Activated CD4-positive, alpha-beta T cell treated with anti-CD3 and anti-CD28 coated beads, Interleukin-10, Interleukin-2, amounts not matched to agents 100 ng/mL and 50 ng/mL, durations not matched to agents 16 hours and 8 hours (primary cell): ENCODE measurements at places on chromosomes 13 and 19.

DNA sequence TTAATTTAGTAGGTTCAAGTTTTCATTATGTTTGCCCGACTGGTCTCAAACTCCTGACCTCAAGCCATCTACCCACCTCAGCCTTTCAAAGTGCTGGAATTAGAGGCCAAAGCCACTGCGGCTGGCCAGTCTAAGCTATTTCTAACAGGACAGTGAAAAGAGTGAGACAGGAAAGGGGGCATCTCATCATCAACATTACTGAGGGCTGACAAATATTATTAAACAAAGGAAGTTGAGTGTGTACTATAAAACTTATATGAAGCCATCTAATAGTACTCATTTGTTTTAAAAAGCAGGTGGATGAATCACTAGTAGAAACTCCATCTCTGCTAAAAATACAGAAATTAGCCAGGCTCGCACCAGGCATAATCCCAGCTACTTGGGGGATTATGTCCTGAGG is 24.3 kb downstream of the ZNF611 start:
- no peak for DNase-seq

DNA sequence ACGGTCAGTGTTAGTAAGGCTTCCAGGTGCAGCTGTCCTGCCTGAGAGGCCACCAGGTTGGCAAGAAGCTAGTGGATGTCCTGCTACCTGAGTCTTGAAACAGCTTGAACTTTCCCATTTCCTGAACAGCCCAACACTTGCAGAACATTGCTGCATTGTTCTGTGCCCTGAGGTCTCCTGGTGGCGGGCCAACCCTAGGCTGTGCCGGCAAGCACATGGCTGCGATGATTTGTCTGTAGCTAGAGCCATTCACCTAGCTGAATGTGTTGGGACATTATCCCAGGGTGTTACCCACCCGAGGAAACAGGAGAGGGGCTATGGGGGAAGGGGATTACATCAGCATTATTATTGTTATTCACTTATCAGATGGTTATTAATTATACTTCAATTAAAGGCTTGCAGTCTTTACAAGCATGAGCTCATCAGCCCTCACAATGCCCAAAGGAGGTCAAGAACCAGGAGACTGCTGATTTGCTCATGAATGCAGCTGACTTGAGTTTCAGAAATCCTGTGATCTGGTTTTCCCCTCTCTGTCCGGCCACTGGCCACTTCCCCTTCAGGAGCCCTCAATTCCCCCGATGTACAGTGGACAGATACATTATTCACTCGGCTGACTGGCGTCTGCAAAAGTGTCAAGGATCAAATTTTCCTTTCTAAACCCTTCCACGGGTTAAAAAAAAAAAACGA is 187.6 kb upstream of the TSC22D1 start:
- no peak for DNase-seq

DNA sequence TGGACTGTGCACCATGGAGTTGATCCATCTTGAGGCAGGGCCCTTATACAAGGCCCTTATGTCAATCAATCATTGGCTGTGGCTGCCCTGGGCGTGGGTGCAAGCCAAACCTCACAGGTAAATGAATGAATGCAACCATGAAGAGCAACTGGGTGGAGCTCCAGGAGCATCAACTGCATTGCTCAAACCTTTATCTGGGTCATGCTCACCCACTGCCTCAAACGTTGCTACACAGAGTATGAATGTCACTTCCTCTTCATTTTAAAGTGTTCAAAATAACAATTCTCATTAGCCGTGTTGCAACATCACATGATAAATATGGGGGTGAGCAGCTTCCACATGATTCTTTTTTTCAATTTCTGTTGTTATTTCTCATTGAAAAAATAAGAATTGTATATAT is 6.4 kb upstream of the ZNF333 start:
- no peak for DNase-seq

GRCh38 chr13:59000770-59001169 is 1163.0 kb downstream of the DIAPH3 start:
- DNase-seq = no peak

GRCh38 chr13:37216331-37216730 is 110.9 kb upstream of the CSNK1A1L start:
- no peak for DNase-seq

GRCh38 chr19:56974556-56975207 is 134.2 kb upstream of the PEG3 start:
- DNase-seq = no peak

DNA sequence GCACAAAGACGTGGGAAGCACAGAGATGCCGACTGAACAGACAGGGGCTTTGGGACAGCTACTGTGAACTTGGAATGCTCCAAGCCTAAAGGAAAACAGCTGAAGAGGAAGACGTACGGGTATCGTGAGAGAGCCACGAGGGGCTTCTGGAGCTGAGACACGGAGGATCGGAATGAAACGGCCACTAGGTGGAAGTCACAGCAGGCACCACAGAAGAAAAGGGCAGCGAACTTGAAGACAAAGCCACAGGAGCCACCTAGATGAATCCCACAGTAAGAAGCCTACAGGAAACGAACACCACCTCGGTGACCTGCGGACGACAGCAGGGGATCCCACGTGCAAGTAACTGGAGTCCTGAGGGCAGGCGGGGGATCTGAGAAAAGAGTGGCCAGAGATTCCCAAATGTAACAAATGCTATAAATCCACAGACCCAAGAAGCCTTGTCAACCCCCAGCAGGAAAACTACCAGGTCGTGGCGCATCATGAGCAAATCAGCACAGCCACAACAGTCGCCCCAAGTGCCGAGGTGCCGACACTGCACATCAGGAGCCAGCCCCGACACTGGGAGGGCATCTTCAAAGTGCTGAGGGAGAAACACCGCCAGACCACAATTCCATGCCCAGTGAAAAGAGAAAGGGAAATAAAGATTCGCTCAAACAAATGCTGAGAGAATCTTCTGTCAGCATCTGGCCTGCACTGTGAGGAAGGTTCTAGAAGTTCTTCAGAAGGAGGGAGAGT is 39.3 kb upstream of the ISYNA1 start:
- peak; percentile 27 for DNase-seq

DNA sequence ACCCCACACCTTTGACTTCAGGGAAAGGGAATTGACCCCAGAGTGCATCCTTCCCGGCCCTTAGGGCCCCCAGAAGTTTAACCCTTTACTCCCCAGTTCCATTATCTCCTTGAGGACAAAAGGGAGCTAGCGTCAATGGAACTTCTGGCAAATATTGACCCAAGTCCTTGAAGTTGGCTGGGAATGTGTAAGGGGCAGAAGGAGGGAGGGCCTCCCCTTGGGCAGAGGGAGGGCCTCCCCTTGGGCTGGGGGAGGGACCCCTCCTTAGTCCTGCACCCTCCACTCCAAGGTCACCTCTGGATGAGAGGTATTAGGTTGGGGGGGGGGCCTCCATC is 3.0 kb upstream of the TMEM59L start:
- DNase-seq = no peak

GRCh38 chr19:24033963-24034342 is 53.0 kb upstream of the ZNF254 start:
- peak; percentile 39 for DNase-seq

GRCh38 chr13:40283666-40284065 is 382.8 kb downstream of the FOXO1 start:
- DNase-seq = no peak

DNA sequence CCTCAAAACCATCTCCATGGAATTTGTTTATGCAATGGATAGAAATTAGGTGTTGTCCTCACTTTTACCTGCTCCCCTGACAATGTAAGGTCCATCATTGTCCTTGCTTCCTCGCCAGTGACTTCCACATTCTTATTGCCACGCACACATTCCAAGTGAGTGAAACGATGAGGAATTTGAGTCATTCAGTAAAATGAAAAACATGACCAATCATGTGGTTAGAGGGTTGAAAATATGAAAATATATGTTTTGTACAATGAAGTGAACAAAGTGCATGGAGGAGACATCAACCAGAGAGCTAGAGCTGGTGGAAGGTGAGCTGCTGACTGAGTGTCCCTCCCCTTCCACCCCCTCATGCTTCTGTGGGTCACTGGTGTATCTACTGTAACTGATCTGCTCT is 91.7 kb downstream of the ATP8A2 start:
- DNase-seq = no peak

DNA sequence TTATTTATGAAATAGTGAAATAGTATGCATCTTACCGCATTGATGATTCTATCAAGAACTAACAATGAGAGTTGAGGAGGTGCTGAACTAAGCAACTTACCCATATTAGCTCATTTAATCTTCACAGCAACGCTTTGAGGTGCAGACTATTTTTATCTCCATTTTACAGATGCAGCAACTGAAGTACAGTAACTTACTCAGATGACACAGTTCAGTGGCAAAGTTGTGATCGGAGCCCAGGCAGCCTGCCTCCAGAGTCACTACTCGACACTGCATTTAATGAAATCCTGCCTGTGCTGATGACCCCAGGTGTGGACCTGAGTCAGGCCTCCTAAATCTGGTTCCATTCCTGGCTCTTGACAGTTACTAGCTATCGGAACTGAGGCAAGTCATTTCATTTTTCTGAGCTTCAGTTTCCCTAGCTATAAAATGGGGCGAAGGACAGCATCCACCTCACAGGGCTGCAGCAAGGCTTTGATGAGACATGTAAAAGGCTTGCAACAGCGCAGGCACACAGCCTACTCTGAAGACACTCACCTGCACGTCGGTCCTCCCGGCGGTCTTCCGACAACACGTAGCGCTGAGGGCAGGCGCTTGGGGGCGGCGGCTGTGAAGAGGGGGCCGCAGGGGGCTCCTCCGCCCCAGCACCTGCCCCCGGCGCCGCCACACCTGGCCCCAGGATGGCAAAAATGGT is 1.5 kb downstream of the MYPOP start:
- DNase-seq = no peak

- DNase-seq = no peak
Observed at GRCh38 chr19:46631481-46631880, 4.5 kb downstream of the GNG8 start.

GRCh38 chr13:77779552-77780272 is 82.2 kb downstream of the SLAIN1 start:
- peak; percentile 51 for DNase-seq

DNA sequence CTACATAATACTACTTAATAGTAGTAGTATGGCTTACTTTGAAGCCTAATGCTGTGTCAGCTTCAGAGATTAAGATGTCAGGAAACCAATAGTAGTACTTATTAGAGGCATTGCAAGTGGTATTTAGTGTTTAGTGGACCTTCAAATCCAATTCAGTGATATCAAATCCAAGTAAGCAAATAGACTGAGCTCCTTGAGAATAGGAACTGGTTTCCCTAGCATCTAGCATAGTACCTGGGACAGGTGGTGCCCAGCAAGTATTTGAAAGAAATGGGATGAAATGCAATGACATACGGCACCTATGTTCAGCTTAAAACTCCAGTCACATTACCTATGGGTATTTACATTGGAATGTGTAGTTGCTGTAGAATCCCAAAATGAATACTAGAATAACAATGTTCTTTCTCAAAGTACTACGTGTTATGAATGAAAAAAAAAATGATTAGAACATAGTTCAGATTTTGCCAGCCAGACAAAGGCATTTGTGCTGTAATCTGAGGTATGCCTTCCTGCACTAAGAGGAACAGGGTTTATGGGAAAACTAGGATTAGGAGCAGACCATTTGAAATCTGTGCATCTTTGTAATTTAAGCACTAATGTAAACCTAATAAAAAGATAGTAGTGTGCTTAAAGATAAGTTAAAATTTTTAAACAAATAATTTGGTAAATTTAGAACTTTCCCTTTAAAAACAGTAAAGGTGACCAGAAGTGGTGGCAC is 17.1 kb downstream of the LSM14A start:
- DNase-seq = no peak

DNA sequence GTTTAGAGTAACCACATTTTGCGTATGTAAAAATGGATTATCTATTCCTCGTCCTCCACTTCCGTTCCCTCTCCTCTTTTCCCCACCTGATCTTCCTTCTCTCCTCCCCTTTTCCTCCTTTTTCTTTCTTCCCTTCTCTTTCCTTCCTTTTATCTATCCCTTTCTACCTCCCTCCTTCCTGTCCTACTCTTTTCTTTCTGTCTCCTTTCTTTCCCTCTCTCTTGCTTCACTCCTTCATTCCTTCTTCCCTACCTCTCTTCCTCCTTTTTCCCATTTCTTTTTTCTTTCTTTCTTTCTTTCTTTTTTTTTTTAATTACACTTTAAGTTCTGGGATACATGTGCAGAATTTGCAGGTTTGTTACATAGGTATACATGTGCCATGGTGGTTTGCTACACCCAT is 688.4 kb upstream of the GPC6 start:
- DNase-seq = no peak

- no peak for DNase-seq
Observed at GRCh38 chr19:43589678-43590077, 6.3 kb downstream of the IRGQ start.

GRCh38 chr19:49929121-49929610 is at the start of the genes ATF5 and NUP62:
Gene ATF5 (plus strand): TSS chr19:49929205. CDS start chr19:49930851, 1,646 bp downstream.
Gene NUP62 (minus strand): TSS chr19:49929504. CDS start chr19:49909807, 19,697 bp downstream.
- peak; percentile 95 for DNase-seq

GRCh38 chr13:113613789-113614379 is 29.3 kb downstream of the TFDP1 start:
- DNase-seq = no peak

DNA sequence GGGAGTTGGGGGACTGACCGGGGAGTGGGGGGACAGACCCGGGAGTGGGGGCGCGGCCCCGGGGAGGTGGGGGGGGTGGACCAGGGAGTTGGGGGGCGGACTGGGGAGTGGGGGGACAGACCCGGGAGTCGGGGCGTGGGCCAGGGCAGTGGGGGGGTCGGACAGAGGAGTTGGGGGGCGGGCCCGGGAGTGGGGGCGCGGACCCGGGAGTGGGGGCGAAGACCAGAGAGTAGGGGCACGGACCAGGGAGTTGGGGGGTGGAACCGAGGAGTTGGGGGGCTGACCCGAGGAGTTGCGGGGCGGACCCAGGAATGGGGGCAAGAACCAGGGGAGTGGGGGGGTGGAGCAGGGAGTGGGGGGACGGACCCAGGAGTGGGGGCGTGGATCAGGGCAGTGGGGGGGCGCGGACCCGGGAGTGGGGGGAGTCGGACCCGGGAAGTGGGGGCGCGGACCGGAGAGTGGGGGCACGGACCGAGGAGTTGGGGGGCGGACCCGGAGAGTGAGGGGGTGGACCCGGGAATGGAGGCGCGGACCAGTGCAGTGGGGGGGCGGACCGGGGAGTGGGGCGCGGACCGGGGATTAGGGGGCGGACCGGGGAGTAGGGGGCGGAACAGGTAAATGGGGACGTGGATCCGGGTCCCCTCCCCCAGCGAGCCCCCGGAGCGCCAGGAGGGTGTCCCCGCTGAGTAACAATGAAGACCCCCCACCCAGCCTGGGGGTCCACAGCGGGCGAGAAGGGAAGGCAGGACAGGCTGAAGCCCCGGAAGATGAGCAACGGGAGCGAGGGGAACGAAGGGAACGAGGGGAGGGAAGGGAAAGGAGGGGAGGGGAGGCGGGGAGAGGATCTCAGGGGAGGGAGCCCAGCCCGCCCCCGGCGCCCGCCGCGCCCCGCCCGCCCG is 589 bp downstream of the R3HDM4 start:
- DNase-seq = no peak

- no peak for DNase-seq
Observed at GRCh38 chr13:35014606-35015213, 72.6 kb downstream of the NBEA start.

DNA sequence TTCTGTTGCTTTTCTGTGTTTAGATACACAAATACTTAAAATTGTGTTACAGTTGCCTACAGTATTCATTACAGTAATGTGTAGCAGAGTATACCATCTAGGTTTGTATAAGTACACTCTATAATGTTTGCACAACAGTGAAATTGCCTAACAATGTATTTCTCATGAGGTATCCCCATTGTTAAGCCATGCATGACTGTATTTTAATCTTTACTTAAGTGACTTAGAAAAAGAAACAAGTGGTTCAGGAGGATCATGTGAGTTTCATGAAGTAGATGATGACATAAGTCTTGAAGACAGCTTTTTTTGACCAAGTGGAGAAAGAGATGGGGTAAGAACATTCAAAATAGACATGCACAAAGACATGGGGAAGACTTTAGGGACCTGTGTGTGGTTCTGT is 8.4 kb upstream of the KCTD4 start:
- DNase-seq = no peak

- DNase-seq = no peak
Observed at GRCh38 chr13:48925001-48925400, 50.7 kb upstream of the FNDC3A start.
